ENCODE measurements at places on chromosomes 16 and 17.

GRCh38 chr17:57092779-57093178 lies 7.7 kb downstream of the AKAP1 start:
- DNase-seq, result no peak

- DNase-seq, result no peak
Observed at GRCh38 chr16:84823484-84823883, 3.7 kb downstream of the CRISPLD2 start.

GRCh38 chr17:45149037-45149668 lies 878 bp downstream of the HEXIM1 start:
- DNase-seq, result peak; percentile 63

DNA sequence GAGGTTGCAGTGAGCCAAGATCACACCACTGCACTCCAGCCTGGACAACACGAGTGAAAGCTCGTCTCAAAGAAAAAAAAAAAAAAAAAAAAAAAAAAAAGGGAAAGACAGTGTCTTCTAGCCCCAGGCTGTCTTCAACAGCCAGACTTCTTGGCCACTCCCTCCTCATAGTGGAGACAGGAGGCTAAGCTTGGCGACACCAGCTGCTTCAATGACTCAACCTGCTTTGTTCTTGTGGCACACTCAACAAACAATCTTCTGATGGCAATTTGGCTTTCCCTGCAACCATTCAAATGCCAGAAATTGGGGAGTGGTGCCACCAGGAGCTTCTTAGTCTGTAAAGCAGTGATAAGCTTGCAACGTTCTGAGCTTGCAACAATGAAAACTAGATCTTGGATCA lies 290.4 kb upstream of the DYNLRB2 start:
- DNase-seq, result no peak

- DNase-seq, result no peak
Observed at GRCh38 chr16:56549744-56550385, 15.0 kb upstream of the MT4 start.

GRCh38 chr16:78189121-78189520 lies 89.7 kb downstream of the WWOX start:
- no peak for DNase-seq

- no peak for DNase-seq
Observed at GRCh38 chr17:63365366-63366240, 80.5 kb downstream of the CYB561 start.

GRCh38 chr16:19785512-19786130 lies 67.5 kb downstream of the IQCK start:
- DNase-seq, result no peak

GRCh38 chr16:52799149-52799548 lies 252.2 kb upstream of the TOX3 start:
- DNase-seq, result no peak

- DNase-seq, result no peak
Observed at GRCh38 chr17:17876959-17877528, 40.3 kb upstream of the SREBF1 start.

- no peak for DNase-seq
Observed at GRCh38 chr17:46911311-46911710, 11.6 kb upstream of the GOSR2 start.

- DNase-seq, result no peak
Observed at GRCh38 chr17:45677770-45678169, 106.3 kb upstream of the CRHR1 start.

DNA sequence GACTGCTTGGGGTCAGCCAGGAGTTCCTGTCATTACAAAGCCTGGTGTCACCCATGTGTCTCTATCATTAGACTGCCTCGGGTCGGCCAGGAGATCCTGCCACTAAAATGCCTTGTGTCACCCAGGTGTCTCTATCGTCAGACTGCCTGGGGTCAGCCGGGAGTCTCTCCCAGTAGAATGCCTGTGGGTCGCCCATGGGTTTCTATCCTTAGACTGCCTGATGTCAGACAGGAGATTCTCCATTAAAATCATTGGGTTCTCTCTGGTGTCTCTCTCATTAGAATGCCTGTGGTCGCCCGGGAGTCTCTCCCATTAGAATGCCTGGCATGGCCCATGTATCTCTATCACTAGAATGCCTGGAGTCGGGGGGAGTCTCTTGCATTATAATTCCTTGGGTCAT lies 2231.0 kb downstream of the TP53TG3F start:
- DNase-seq, result no peak

GRCh38 chr16:30096105-30096861 lies at the start of gene YPEL3:
Gene YPEL3 (minus strand): TSS chr16:30096213. CDS start chr16:30095482, 731 bp downstream.
- peak; percentile 89 for DNase-seq

DNA sequence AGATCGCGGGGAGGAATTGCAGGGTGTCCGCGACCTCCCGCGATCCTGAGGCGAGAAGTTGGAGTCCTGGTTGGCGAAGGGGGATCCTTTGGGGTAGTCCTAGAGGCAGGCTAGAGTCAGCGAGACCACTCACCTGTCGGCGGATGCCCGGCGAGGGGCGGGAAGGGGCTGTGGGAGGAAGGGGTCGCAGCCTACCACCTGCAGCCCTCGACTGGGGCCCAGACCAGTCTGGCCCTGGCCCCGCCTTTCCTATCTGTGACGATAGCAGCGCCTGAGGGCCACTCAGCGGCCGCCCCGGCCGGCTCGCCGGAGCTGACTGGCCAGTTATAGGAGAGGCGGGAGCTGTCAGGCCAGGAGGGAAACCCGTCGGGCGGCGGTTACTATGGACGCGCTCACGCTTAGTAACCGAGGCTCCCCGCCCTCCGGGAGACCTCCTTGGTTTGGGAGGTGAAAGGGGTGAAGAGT lies at the start of gene TEKT3:
Gene TEKT3 (minus strand): TSS at position 213 of the 465 bp plus-strand sequence. CDS start 10,012 bp downstream, outside the sequence.
- no peak for DNase-seq

DNA sequence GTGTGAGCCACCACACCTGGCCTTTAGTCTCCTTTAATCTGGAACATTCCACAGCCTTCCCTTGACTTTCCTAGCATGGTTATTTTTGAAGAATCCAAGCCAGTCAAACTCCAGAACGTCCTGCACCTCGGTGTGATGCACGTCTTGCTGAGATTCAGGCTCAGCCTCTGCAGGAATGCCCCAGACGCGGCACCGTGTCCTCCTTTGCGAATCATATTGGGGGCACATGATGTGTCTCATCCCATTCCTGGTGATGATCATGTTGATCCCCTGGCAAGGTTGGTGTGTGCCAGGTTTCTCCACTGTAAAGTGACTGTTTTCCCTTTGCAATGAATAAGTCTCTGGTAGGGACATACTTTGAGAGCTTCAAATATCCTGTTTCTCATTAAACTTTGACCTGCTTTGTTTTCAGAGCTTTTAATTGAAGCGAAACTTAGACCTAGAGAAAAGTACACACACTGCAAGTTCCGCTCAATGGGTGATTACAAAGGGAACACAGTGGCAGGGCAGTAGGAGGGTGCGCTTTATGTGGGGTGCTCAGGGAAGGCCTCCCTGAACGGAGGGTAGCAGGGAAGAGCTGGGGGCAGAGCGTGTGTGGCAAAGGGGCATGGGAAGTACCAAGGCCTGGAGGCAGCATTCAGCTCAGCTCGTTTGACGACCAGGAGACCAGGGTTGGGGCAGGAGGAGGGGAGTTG lies 9.6 kb upstream of the ATP2C2 start:
- DNase-seq, result no peak

DNA sequence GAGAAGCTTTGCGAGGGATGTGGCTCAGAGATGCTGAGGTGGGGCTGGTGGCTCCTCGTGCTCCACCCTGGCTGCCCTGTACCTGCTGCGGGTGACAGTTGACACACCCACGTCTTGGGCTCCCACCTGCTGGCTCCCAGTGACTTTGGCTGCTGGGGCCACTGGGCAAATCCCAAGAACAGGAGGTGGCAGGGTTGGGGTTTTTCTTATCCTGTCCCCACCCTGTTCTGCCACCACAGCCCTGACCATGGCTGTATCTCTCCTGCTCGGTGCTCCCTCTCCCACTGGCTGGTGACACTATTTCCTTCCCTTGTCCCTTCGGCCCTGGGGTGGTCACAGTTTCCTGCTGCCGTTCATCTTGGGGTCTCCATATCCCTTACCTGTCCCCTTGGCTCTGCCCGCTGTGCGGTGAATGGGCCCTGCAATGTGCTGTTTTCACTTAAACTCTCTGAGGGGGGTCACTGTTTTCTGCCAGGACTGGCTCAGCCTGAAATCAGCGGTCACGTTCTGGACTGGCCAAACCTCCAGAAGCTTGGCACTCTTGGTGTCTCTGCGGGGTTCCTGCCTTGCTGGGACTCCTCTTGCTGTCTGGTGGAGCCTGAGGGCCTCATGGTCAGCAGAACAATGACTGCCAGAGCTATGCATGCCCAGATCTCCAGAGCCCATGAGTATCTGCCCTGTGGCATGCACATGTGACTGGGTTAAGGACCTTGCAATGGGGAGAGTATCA lies 144.2 kb downstream of the IRF8 start:
- no peak for DNase-seq

GRCh38 chr16:1530883-1531637 lies 2.4 kb upstream of the TMEM204 start:
- no peak for DNase-seq

DNA sequence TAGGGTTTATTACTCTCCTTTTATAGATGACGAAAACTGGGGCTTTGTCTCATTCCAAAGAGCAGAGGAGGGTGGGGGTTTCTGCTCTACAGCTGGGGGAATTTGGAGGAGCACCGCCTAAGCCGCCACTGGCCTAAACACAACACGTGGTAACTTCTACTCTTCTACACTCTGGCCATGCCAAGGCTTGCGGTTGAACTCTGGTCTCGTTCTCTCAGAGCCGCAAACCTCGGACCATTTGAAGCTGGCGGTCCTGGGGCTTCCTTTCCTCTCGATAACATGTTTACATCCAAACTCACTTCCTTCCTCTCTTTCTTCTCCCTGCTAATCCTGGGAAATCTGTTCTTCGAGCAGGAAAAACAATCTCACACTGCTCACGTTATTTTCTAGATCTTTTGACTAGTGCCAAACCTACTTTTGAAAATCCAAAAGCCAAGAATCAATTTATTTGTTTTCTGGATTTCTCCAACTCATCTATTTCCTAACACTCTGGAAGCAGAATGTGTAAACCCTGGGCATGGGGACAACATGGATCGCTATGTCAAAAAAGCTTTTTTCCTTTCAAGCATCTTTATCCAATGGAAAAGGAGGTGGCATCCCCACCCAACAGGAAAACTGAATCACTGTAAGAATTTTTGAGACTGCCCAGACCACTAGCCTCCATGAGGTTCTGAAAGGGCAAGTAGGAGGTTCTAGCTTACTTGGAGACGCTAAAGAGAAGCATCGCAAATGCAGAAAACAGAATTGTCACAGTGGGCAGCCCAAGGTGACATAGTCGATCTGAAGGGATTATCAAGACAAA lies 13.6 kb upstream of the EEF2K start:
- DNase-seq, result peak; percentile 70

DNA sequence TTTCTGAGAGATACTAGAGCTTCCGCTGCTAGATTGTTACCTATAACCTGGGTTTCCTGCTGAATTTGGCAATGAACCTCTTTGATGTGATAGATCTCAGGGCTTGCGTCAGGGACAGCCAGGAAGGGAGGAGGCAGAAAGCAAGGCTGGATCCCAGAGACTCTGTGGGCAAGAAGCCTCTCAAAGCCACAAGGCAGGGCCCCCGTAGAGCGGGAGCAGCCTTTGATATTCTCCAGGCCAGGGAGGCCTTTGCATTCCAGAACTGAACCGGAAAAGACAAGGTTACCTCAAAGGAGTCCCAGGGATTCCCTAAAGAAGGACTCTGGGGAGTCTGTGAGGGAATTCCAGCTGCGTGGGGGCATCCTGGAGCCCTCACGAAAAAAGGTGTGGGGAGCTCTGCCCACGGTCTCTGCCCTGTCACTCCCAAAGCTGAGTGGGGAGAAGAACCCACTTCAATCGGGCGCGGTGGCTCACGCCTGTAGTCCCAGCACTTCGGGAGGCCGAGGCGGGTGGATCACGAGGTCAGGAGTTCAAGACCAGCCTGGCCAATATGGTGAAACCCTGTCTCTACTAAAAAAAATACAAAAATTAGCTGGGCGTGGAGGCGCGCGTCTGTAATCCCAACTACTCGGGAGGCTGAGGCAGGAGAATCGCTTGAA lies 14.3 kb upstream of the SCIMP start:
- DNase-seq, result peak; percentile 23

- no peak for DNase-seq
Observed at GRCh38 chr16:68401871-68402747, 46.2 kb downstream of the SMPD3 start.

DNA sequence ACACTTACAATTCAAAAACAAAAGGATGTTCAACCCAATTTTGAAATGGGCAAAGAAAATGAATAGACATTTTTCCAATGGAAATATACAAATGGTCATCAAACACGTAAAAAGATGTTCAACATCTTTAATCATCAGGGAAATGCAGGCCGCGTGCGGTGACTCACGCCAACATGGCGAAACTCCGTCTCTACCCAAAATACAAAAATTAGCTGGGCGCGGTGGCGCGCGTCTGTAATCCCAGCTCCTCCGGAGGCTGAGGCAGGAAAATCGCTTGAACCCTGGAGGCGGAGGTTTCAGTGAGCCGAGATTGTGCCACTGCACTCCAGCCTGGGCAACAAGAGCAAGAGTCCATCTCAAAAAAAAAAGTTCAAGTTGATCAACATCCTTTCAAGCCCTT lies 1.8 kb upstream of the CLUAP1 start:
- DNase-seq, result no peak

GRCh38 chr17:80102664-80103448 lies 1.5 kb downstream of the GAA start:
- DNase-seq, result no peak

GRCh38 chr16:57815987-57816745 lies 13.9 kb upstream of the KIFC3 start:
- no peak for DNase-seq

DNA sequence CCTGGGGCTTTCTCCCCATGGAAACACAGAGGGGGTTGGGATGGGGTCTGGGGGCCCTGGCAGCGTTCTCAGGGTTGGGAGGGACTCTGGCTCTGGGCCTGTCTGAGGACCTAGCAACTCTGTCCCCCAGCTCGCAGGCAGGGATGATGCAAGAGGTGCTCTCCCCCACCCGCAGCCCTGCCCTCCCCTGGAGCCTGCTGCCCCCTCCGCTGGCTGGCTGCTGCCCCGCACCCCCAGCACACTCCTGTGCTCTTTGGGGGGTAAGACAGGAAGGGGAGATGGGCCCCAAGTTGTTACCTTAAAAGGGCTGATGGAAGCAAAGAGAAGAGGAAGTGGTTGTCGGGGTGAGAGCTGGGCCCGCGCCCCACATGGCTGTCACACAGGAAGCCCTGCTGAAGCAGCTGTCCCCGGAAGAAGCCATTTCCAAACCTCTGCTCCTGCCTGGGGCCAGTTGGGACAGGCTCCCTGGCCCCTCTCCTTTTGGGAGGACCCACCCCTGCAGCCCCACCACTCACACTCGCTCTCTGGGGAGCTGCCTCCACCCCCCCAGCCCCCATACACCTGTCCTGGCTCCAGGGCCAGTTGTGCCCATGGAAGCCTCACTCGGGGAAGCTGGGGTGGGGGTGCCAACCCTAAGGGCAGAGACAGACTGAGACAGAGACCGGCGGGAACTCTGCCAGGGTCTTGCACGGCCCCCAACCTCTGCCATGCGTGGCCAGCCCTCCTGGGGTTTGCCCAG lies 2.5 kb downstream of the CORO1A start:
- DNase-seq, result peak; percentile 72
